Stomach (tissue), 19 donors: ENCODE measurements at places on chromosomes 2 and 18. TPM values are rescaled to one million over a fixed set of nuclear protein-coding genes. Genes with fewer than 3 reads are reported as not detected.

- DNase-seq = no peak
These were observed 71.9 kb downstream of the TCF4 start for GRCh38 chr18:55515941-55516710.

- DNase-seq = no peak
These were observed 108.4 kb downstream of the MEIS1 start for GRCh38 chr2:66543257-66543767.

The NCKAP5 gene
- 0.58 TPM for total RNA-seq

DNA sequence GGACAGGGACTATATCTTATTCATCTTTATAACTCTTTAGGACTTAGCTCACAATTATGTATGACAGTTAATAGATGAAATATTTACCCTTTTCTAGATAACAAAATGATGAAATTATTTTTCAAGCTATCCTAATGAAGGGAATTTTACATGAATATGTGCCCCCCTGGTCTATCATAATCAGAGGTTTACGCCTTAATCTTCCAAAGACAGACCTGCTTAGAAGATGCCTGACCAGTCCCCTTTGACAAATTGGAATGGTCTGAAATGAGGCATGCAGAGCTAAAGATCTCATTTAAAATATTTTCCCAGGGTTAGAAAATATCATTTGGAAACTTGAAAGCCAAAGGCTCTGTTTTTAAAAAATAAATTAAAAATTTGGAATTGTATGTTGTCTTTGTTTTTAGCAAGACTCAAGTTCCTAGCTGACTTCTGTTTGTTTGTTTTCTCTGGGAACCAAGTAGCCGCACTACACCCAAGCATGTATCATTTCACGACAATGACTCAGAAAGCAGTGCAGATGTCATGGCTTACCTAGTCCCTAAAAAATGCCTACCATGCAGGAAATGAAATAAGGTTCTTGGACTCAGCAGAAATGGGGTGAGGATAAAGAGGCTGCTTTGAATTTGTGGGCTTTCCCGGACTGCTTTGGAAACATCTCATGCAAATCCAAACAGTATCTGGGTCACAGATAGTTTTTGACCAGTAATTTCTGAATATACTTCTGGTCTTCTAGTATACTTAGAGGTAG, 162.1 kb downstream of the ZEB2 start:
- DNase-seq = no peak

- DNase-seq = peak; percentile 87
These were observed 60.4 kb downstream of the FAM161A start for GRCh38 chr2:61793389-61793836.

The CPS1 gene
- total RNA-seq = 1.8 TPM

- DNase-seq = no peak
These were observed 1300.0 kb upstream of the FAM98A start for GRCh38 chr2:34899079-34899478.

The LIMS3 gene
- total RNA-seq = not detected

The STARD6 gene
- total RNA-seq = not detected

DNA sequence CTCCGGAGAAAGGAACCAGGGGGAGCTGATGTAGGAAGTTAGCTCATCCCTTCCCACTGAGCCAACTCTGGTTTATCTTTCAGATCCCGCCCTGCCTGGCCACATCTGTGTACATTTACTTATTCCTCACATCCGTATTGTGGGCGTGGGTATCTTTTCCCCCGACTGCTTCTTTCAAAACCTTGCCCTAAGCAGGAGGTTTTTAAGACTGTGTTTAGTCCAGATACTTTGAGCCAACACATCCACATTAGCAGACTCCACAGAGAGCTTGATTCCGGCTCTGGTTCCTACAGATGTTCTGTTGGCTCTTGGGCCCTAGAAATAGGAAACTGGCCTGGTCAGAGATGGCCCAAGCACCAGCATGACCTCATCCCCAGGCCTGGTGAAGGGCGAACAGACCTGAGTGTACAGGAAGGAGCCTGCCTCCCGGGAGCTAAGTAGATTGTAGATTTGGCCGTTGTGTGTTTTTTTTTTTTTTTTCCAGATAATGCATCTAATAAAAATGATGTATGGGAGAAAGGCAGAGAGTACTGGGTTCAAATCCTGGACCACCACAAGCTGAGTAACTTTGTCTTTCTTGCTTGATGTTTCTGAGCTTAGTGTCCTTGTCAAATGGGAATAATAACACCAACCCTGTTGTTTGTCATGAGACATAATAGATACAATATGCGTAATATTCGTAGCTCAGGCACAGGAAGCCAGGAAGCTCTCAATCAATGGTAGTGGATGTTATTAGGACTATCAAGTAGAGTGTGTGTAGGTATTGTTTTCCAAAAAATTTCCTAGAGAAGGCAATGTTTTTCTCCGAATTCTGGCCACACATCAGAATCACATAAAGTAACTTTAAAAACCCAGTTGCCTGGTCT, 92.3 kb downstream of the PRKCE start:
- DNase-seq = no peak

- no peak for DNase-seq
These were observed 84.2 kb upstream of the OTOS start for GRCh38 chr2:240224676-240225075.

- no peak for DNase-seq
These were observed 941 bp downstream of the SKOR2 start for GRCh38 chr18:47250391-47251046.

- no peak for DNase-seq
These were observed 4.7 kb downstream of the LBH start for GRCh38 chr2:30235859-30236535.
